ENCODE measurements at places on chromosomes 11 and 22. TPM values are rescaled to one million over a fixed set of nuclear protein-coding genes. Genes with fewer than 3 reads are reported as not detected.

GRCh38 chr11:45556851-45557707 lies 108.3 kb downstream of the CHST1 start:
- H3K4me3 ChIP-seq = no peak overlapping the region
- H3K27ac ChIP-seq = no peak overlapping the region
- H3K4me1 ChIP-seq = peaks cover 15% of the 10 kb centered on the region
- DNase-seq = no peak

DNA sequence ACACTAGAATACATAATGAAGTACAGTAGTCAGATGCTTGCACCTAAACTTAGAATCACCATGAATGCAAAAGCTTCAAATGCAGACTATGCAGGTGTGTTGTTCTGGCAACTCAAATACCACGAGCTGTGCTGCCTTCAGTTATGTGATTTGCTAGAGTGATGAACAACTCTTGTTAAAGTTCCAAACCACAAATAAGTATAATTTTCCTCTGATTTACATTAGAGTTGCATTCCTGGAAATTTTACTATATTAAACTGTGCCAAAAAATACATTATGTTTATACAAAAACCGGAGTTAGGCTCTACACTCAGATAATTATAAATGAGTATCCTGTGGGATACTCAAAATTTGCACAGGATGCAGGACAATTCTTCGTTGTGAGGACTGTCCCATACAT lies 3.0 kb downstream of the TMEM218 start:
- H3K27ac ChIP-seq = no peak overlapping the region
- H3K27me3 ChIP-seq = peaks cover 2% of the 10 kb centered on the region
- DNase-seq = no peak
- H3K36me3 ChIP-seq = peaks cover 28% of the 10 kb centered on the region

Gene VPS26B
- 29.3 TPM for total RNA-seq

Gene SCGB1A1
- total RNA-seq = 1.6 TPM

DNA sequence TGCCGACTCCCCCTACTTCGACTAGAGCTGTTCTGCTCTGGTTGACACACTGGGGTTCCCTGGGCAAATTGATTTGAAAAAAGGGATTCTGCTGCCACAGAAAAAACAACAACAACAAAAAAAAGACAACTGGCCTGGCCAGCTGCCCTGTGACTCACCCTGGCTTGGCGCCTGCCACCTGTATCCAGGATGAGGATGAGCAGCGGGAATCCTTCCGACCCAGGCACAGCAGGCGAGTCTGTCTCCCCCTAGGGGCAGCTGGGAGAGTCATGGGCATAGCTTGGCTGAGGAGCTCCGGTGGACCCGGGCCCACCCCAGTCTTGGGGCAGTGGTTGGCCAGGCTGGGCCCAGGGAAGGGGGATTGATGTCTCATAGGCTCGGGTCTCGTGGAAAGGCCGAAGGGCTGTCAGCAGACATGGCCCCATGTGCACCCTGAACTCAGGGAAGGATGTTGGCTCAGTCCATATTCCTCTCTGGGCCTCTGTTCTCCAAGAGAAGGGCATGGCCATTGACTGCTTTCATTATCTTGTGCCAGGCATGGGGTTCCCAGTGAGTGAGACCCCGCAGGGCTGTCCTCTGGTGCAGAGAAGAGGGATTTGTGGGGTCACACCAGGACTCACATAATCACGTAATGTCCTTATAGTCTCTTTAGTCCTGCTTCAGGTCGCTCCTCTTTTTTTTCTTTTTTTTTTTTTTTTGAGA lies 10.4 kb upstream of the SUN2 start:
- no peak overlapping the region for H3K4me3 ChIP-seq
- no peaks in the 10 kb centered on the region for H3K36me3 ChIP-seq
- no peak overlapping the region for H3K27ac ChIP-seq
- H3K27me3 ChIP-seq = no peaks in the 10 kb centered on the region
- peak; percentile 84 for DNase-seq
- 0 out of 2 replicates have a peak, but pooled peaks cover 1% of the 10 kb centered on the region for H3K4me1 ChIP-seq

DNA sequence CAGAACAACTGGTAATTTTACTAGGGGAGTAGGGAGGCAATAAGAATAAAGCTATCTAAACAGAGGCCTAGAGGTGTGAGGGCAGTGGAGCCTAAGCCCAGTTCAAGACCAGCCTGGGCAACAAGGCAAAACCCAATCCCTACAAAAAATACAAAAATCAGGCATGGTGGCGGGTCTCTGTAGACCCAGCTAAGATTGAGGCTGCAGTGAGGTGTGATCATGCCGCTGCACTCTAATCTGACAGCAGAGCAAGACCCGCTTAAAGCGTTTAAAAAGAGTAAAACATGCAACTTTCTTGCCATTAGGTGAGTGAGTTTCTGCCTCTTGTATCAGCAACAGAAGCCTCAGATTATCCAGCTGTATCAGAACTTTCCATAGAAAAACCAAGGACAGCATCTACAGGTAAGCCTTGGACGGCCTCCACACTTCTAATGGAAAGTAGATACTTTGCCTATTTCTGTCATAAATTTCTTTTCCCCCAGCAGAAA lies 12.1 kb downstream of the TAF1D start:
- no peak overlapping the region for H3K4me3 ChIP-seq
- peaks cover 82% of the 10 kb centered on the region for H3K36me3 ChIP-seq
- no peaks in the 10 kb centered on the region for H3K4me1 ChIP-seq
- H3K27me3 ChIP-seq = no peaks in the 10 kb centered on the region
- no peak for DNase-seq

Gene OR52E6
- total RNA-seq = not detected

Gene BCL2L13
- 36.4 TPM for total RNA-seq

- no peak overlapping the region for H3K27ac ChIP-seq
- DNase-seq = no peak
- no peaks in the 10 kb centered on the region for H3K27me3 ChIP-seq
- no peaks in the 10 kb centered on the region for H3K36me3 ChIP-seq
- H3K4me3 ChIP-seq = no peak overlapping the region
These were observed 296.7 kb upstream of the ANO5 start for GRCh38 chr11:21896216-21896615.

DNA sequence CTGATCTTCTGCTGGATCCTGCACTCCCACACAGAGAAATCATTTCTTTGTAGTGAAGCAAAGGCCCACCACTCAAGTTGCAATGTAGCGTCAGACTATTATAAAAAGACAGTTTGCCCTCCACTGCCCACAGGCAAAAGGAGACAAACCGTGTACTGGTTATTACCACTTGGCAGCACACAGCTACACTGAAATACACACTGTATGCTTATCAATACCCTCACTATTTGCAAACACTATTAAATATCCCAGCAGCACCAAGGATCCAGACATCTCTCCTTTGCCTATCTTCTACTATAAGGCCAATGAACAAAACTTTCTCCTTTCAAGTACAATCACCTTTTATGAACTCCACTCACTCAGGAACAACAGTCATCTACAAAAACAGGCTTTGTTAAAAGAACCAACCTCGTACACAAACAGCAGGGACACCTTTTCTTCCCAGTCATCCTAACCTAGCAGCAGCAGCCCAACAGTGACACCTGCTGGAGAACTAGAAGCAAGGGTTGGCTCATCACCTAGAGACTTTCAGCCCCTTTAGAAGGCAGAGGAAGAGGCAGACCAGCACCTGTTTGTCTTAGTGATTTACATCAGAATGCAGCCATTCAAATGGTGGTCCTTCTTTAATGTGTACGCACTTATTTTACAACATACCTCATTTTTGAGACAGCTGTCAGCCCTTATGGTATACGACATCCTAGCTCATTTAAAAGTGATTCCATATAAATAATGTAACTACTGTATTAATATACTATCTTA lies 56.1 kb downstream of the AMBRA1 start:
- H3K4me1 ChIP-seq = peaks cover 37% of the 10 kb centered on the region
- peaks cover 13% of the 10 kb centered on the region for H3K36me3 ChIP-seq
- H3K4me3 ChIP-seq = peak overlapping the region; percentile 31
- DNase-seq = peak; percentile 76

GRCh38 chr11:71342116-71342515 lies 89.7 kb upstream of the SHANK2 start:
- peaks cover 9% of the 10 kb centered on the region for H3K27me3 ChIP-seq
- DNase-seq = no peak
- H3K27ac ChIP-seq = no peak overlapping the region
- peaks cover 12% of the 10 kb centered on the region for H3K4me1 ChIP-seq

DNA sequence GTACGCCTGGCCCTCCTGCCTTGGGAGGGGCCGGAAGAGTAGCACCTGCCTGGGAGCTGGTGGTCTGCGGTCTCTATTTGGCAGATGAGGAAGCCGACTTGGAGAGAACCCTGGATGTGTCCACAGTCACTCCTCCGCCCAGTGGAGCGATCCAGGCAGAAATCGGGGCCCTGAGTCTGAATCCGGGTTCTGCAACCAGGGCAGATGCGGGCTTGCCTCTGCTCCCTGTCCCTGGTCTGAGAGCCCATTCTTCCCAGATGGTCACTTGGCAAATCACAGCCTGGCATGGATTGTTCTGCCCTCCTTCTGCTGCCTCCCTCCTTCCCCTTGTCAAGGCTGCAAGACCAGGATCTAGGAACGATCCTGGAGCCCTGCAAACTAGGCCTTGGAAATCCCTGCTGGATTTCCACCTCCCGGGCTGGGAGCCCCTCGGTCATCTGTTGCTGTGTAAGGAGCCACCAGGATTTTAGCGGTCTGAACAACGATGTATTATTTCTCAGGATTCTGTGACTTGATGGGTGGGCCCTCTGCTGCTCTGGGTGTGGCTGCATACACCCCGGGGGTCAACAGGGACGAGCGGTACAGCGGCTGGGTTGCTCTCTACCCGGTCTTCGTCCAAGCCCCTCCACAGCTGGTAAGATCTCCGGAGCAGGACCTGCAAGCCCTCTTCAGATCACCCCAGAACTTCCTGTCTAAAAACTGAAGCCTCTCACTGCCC lies 2.0 kb upstream of the ASCL2 start:
- DNase-seq = no peak
- H3K27me3 ChIP-seq = peaks cover 79% of the 10 kb centered on the region
- H3K4me3 ChIP-seq = no peak overlapping the region
- H3K36me3 ChIP-seq = no peaks in the 10 kb centered on the region

Gene LARGE1
- 62.4 TPM for total RNA-seq

GRCh38 chr22:28029201-28029948 lies 110.3 kb upstream of the PITPNB start:
- no peaks in the 10 kb centered on the region for H3K27me3 ChIP-seq
- H3K4me3 ChIP-seq = no peak overlapping the region
- DNase-seq = no peak
- no peaks in the 10 kb centered on the region for H3K36me3 ChIP-seq
- H3K4me1 ChIP-seq = no peaks in the 10 kb centered on the region

GRCh38 chr22:19904935-19905334 lies 36.6 kb upstream of the COMT start:
- peaks cover 11% of the 10 kb centered on the region for H3K4me1 ChIP-seq
- H3K36me3 ChIP-seq = no peaks in the 10 kb centered on the region
- H3K27me3 ChIP-seq = no peaks in the 10 kb centered on the region
- H3K27ac ChIP-seq = no peak overlapping the region
- H3K4me3 ChIP-seq = no peak overlapping the region

DNA sequence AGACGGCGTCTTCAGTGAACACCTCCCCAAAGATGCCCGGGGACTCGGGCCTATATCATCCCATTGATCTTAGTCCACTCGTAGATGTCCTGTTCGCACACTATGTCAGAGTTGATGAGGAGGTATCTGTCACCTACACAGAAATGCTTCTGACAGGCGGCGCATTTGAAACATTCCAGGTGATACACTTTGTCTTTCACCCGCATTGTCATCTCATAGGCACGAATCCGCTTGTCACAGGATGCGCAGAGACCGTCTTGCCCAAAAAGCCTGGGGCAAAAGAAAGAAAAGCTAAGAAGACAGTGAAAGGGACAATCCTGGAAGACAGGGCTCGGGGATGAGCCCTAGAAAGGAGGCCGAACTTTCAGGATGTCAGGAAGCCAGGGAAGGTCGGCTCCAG lies 32.6 kb downstream of the LMO2 start:
- no peaks in the 10 kb centered on the region for H3K36me3 ChIP-seq
- DNase-seq = no peak
- peaks cover 2% of the 10 kb centered on the region for H3K27me3 ChIP-seq
- no peak overlapping the region for H3K27ac ChIP-seq
- no peak overlapping the region for H3K4me3 ChIP-seq

Gene KCNJ1
- 0.16 TPM for total RNA-seq

Gene NNMT
- 0.53 TPM for total RNA-seq

DNA sequence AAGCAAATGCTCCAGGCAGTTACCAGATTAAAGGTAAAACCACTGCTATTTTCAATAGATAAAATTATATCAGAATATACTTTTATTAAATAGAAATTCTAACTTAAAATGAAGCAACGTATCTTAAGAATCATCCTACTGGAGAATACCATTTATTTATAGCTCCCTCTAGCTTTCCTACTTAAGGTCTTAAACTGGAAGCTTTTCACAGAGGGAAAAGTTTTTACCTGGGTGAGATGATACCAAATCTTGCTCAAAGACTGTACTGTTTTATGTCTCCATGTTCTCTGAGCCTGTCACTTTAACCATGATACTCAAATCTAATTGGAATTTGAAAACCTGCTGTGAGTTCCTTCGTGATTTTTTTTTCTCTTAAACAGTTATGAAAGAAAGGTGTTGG lies 291.8 kb downstream of the AASDHPPT start:
- no peak overlapping the region for H3K27ac ChIP-seq
- H3K27me3 ChIP-seq = no peaks in the 10 kb centered on the region
- H3K36me3 ChIP-seq = no peaks in the 10 kb centered on the region
- no peak overlapping the region for H3K4me3 ChIP-seq
- no peaks in the 10 kb centered on the region for H3K4me1 ChIP-seq

DNA sequence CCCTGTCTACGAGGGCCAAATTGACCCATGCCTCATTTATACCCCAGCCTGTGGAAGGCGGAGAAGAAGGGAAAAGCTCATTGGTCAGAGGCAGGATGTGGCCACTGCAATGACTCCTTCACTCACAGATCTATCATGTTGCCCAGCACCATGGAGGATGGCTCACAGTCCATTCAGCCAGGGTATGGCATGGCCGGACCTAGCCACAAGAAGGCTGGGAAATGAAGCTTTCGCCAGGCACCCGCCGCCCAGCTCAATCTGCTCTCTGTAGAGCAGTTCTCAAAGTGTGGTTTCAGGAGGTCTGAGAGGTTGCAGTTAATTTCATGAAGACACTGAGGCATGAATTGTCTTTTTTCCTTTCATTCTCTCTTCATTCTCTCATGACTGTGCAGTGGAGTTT lies 40.6 kb upstream of the LINC01488 start:
- no peak overlapping the region for H3K27ac ChIP-seq
- no peak for DNase-seq
- no peaks in the 10 kb centered on the region for H3K36me3 ChIP-seq

DNA sequence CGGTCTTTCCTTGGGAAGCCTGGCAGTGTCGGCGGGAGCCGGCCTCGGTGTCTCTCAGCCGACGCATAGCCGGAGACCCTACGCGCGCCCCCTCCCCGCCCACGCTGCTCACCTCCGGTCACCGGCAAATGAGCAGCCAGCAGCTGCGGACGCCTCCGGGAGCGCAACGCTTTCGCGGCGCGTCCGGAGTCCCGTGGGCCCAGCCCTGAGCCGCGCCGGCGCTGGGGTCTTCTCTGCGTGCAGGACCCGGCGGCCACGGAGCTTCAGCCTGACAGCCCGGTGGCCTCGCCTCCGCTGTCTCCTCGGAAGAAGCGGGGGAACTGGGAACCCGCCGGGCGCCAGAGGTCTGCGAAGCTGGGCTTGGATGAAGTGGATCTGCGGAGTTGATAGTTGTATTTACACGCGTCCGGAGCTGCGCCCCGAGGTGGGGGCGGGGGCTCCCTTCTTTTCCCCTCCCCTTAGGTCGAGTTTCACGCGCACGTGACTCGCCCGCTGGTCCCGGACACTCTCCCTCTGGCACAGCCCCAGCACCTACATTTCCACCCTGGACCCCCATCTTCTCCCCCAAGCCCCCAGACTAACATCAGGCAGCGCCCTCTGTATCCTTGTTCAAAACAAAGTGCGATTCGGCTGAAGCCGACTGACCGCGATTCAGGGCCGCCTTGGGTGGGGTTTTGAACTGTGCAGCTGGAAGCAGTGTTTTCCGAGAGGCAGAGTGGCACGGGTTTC lies at the start of gene SLC43A1:
SLC43A1 (minus strand) TSS at position 371 of the 729 bp plus-strand sequence. CDS start 1,591 bp downstream, outside the sequence.
- peak; percentile 54 for DNase-seq
- no peak within 1 kb of the TSS for H3K27ac ChIP-seq
- H3K27me3 ChIP-seq = peaks cover 22% of the 10 kb centered on the region
- peaks cover 20% of the 10 kb centered on the region for H3K4me1 ChIP-seq
- no peaks in the 10 kb centered on the region for H3K36me3 ChIP-seq
- H3K4me3 ChIP-seq = peak within 1 kb of the TSS; percentile 93

Measured in WTC11 (cell line).